ENCODE measurements at places on chromosomes 5 and 9.
A peak's percentile ranks its signal among the peaks of the same experiment; 100 is the strongest.

DNA sequence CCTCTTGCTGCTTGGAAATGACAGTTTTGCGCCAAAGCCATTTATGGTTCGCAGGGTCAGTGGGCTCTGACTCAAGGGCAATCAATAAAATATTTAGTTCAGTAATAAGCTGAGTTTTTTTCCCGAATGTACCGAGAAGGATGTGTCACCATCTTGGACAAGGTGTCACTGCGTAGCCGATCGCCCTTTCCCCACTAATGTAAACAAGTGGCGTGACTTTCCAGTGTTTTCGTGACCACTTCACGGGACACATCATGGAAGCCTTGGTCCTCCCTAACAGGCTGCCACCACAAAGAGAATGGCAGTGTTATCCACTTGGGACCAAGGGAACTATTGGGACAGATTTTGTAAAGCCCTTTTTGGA is 16.4 kb downstream of the ISL1 start:
- no peak for DNase-seq

- DNase-seq = no peak
These were observed 61.4 kb downstream of the SLC1A3 start for GRCh38 chr5:36667824-36668223.

DNA sequence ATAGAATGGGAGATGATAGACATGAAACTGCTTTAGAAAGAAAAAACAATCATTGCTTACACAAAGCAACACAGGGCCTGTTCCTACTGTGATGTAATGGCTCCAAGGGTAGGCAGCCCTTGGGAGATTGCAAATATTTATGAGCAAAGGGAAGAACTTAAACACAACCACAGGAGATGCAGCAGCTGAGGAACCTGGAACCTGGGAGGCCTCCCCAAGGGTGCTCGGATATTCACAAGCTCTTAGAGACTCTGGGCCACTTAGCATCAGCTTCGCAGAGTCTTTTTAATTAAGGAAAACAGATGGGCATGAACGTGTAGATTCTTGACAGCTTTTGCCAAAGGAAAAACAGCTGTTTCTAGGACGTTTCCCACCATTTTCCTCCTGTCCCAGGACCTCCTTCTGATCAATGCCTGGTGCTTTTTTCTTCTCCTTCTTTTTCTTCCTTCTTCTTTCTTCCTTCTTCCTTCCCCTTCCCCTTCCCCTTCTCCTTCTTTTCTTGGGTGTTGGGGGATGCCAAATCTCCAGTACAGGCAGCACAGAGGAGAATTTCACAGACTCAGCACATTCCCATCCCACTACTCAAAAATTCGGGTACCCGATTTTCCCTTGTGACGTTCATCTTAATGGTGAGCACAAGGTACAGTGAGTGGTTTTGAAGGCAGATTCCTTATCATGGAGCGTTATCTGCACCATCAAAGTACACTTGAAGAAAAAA is 28.1 kb upstream of the TCF7 start:
- no peak for DNase-seq

- no peak for DNase-seq
These were observed 53.0 kb downstream of the IL31RA start for GRCh38 chr5:55904152-55904551.

DNA sequence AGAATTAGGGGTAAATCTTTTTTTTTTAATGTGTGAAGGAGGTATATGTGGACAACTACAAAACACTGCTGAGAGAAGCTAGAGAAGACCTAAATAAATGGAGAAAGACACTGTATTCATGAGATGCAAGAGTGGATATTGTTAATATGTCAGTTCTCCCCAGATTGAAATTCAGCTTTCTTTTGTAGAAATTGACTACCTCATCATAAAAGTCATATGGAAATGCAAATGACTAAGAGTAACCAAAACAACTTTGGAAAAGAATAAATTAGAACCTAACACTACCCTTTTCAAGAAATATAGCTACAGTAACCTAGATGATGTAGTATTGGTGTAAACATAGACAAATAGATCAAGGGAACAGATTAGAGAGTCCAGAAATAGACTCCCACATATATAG is 400.7 kb downstream of the ADGRV1 start:
- no peak for DNase-seq

GRCh38 chr9:137045294-137046087 is 486 bp downstream of the NPDC1 start:
- DNase-seq = no peak

DNA sequence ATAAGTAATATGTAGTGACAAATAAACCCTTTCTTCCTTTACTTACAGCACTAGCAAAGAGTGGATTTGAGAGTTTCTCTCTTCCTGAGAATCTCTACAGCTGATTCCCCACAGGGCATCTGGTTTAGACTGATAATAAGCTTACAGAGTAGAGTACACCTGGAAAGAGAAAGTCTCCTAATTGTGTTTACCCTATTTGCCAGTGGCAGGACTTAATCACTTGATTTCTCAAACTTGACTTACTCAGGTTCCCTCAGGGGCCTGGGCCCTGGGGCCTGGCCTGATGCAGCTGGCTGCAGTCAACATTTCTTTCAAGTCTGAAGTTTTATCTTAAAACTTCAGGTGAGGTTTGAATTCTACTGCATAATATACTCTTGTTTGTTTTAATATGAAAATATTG is 38.0 kb upstream of the UBTD2 start:
- DNase-seq = peak; percentile 56

DNA sequence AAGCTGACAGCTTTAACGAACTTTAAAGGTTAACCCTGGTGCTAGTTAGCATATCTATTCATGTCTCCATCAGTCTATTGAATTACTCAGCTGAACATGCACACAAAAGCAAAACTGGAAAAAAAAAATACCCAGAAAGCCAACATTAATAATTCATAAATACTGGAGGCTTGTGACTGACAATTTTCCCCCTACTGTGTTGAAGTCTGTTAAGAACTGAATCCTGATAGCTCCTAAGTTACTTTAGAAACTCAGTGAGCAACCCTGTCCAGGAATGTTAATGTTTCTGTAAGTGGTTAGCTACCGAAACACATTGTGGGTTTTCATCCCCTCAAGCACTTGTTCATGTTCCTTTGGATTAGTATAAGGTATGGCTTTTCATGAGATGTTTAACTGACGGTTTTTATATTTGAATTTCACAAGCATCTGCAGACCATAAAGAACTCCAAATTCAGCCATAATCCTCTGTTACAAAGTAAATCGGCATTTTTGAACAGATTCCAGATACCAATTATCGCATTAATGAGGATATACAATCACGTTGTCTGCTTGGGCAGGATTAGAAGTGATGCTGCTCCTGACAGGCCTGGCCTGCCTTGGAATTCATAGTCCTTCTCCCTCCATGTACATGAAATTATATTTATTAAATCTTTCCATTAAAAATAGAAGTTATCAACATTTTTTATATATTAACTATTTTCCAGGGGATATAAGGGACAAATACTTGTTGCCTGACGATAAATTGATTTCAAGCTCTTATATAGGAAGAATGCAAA is 331.2 kb downstream of the TLE4 start:
- DNase-seq = no peak

- no peak for DNase-seq
These were observed 58.1 kb downstream of the PPIP5K2 start for GRCh38 chr5:103178167-103178566.

- DNase-seq = no peak
These were observed 8.4 kb upstream of the ZNF354C start for GRCh38 chr5:179051784-179052183.

- DNase-seq = no peak
These were observed 160.4 kb downstream of the RGS3 start for GRCh38 chr9:113623851-113624485.
